ENCODE measurements at places on chromosomes 1 and 21.

- DNase-seq: no peak
Measured at GRCh38 chr1:94231746-94232145, 5.6 kb downstream of the ARHGAP29 start.

GRCh38 chr1:212526111-212526491 lies 82.5 kb upstream of the ATF3 start:
- DNase-seq: no peak

- DNase-seq: no peak
Measured at GRCh38 chr21:29586696-29587095, 288.0 kb downstream of the BACH1 start.

DNA sequence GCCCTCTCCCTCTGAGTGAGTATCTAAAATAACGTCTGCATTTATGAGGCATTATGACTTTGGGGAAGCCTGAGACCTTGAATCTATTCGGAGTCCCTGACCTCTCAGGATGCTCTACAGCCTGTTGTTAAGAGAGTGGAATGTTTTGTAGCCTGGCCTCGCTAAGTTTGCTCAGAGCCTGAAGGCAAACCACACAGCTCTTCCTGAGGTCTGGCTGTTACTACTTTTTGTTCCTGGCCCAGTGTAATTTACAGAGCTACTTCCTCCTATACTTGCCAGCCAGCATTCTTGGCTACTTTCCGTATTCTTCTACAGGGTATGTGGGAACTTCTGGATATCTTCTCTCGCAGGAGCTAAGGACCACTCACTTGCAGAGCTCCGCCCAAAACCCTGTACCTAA lies 3.6 kb upstream of the ZMYM4 start:
- no peak for DNase-seq

- DNase-seq: no peak
Measured at GRCh38 chr1:1309251-1310108, 1.1 kb downstream of the PUSL1 start.

All from activated effector memory CD4-positive, alpha-beta T cell treated with Interleukin-2 at 50 U/mL for 16 hours (primary cell).